ENCODE measurements at places on chromosomes 3 and 15. TPM values are rescaled to one million over a fixed set of nuclear protein-coding genes. Genes with fewer than 3 reads are reported as not detected.

DNA sequence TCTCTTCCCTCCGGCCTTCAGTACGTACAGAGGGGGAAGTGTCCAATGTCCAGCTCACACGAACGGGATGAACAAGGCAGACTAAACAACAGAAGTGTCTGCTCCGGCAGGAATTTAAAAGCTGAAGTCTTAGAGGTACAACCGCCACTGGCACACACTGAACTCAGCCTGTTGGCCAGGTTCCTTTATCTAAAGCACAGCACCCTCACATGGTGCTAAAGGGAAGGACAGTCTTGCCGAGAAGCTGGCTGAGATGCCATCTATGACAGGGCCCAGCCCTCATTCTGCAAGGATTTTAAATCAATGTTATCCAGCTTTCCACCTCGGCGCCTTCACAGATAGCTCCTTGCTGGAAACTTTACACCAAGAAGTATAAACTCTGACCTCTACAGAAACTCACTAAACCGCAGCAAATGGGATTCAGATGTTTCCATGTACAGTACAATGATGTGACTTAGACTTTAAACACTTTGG is 2.8 kb downstream of the ADAMTS17 start:
- peak; percentile 46 for ATAC-seq

GRCh38 chr3:76972624-76973296 is 67.1 kb upstream of the ROBO2 start:
- ATAC-seq: no peak

DNA sequence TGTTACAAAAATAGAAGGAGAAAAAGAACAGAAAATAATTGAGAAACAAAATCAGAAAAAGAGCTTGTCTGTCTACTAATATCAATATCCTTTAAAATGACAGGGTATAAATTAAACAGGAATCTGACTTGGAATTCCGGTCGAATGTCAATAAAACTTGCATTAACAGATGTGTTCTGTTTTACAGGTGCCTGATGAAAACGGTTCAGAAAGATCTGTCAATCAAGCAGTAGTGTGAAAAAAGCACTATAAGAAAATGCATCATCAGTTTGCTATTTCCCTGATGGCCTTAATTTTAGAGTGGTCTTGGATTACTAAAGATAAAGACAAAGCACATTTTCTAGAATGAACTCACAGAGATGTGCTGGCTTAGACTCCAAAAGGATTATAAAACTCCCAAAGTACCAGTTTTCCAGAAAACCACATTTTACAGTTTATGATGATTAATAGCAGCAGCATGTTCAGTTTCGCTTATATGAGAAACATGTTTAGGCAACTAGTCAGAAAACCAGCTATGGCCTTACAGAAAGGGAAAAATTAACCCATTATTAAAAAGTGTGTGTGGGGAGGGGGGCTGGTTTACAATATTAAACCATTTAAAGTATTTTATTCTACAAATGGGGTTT is 8.2 kb upstream of the C3orf38 start:
- no peak for ATAC-seq

The IQCF5 gene
- total RNA-seq: not detected
